ENCODE measurements at places on chromosomes 6 and 20. TPM values are rescaled to one million over a fixed set of nuclear protein-coding genes. Genes with fewer than 3 reads are reported as not detected.

GRCh38 chr6:37802810-37803209, 16.7 kb upstream of the ZFAND3 start:
- DNase-seq, result no peak

DNA sequence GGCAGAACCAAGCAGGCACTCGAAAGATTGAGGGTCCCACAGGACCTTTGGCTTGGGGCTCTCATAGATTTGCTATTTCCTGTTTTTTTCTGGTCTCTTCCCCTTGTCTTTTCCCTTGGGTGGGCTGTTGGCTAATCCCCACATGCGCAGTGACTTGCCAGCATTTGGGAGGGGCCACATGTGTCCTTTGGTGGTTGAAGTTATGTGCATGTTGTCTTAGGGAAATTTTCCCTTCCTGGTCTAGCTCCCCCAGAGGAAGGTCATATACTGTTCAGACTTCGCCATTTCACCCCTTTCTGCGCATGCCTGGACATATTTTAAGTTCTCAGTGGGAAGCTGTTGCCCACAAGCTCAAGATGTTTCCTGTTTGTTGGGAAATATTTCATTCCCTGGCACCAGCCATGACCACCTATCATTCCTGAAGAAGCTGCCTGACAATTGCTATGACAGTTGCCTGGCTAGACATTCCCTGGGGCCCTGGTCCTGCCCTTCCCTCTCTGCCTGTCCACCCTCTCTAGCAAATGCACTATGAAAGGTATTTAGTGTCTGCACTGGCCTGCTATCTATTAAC, 156.2 kb upstream of the THBS2 start:
- no peak for DNase-seq

DNA sequence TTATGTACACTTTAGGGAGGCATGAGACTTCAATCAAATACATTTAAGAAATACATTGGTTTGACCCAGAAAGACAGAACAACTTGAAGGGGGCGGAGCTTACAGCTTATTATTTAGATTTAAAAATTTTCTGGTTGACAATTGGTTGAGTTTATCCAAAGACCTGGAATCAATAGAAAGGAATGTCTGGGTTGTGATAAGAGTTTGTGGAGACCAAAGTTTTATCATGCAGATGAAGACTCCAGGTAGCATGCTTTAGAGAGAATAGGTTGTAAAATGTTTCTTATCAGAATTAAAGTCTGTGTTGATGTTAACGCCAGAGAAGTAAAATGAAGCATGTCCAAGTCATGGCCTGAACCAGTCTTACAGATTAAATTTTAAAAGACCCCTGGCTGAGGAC, 757.8 kb upstream of the ADGRB3 start:
- DNase-seq, result no peak

DNA sequence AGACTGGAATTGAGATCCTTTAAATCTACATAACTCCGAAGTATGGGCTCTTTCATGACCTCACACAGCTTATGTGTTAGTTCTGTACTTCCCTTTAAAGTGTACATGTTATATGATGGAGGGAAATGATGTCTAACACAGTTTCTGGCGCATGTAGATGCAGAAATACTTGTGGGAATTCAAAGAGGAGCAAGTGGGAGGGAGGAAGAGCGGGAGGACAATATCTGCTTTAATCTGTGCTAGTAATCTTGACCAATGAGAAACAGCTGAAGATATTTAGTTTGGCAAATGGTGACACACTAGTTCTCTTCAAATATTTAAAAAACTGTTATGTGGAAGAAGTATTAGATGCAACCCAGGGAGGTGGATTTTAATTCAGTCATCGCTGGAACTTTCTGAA, 62.9 kb upstream of the PLEKHG1 start:
- DNase-seq, result no peak

DNA sequence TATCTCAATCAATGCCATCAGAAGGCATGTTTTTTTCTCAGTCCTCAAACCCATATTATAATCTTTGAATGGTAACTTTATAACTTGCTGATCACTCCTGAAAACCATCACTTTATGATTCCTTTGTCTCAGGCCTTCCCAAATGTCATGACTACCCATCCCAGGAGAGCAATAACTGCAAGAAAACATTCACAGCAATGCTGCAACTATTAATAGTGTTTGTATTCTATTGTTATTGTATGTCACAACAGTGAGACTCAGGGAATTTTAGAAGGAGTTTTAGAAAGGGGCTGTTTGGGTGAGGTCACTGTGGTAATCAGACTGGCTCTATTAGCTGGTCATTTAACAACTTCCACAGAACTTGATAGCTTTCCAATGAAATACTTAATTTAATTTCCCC, 301.4 kb upstream of the TBX18 start:
- DNase-seq, result no peak

- no peak for DNase-seq
Observed at GRCh38 chr20:31473331-31474096, 1.4 kb downstream of the DEFB124 start.

DNA sequence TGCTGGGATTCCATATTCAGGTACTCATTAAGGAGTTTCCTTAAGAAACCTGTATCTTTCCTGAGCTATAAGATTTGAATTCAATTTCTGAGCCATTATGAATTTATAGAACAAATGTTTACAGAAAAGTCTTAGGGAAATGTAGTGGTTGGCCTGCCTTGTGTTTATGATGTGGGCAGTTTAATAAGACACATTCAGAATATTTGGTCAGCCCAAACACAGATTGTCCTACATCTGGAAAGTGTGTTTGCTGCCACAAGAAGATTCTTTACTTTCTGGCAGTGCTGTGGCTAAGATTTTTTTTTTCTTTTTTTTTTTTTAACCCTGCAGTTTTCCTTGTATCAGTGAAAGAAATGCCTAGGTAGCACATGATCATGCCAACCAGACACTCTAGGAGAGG, 15.2 kb downstream of the TBX18 start:
- no peak for DNase-seq

DNA sequence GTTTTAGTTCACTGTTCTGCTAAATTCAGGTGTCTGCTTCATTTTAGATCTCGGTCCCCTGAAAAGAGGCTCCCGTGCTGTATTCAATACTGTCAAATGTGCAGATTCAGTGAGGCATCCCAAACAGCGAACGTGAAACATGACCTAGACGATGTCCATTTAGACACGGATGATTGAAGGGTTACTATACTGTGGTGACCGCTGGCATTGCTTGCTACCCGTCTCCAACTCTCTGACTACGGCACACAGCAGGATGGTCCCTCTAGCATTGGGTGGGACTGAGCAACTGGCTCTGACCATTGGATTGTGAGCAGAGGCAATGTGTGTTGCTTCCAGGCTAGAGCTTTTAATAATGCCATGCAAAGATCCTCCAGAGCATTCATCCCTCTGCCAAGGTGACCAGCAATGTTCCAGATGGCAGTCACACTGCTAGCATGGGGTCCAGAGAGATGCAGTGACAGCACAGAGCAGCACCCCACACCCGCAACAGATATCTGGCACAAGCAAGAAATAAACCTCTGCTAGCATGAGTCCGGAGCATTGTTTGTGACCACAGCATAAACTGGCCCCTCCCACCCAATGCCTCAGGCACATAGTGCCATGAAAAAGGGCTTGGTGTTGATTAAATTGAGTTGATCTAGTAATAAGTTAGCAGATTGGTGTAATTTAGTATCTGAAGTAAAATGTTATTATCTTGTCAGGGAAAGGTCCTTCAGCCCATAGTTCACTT, 9.0 kb downstream of the METTL24 start:
- no peak for DNase-seq

DNA sequence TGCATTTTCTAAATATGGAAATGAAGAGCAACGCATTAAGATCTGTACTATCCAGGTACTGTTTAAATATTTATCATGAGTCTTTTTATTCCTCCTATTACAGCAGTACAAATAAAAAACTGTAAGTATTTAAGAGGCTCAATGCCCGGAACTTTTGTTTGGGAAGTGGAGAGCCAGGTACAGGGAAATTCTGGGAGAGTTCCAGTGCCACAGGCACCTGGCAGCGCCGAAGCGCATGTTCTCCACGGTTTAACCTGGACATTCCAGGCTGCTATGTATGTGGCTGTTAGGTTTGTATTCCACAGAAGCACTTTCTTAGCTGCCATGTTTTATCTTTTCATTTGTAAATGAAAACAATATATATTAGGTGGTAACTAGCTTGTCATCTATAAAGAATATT, 81.7 kb downstream of the PREP start:
- no peak for DNase-seq

- DNase-seq, result no peak
Observed at GRCh38 chr6:26354162-26354561, 10.8 kb upstream of the BTN3A2 start.

DNA sequence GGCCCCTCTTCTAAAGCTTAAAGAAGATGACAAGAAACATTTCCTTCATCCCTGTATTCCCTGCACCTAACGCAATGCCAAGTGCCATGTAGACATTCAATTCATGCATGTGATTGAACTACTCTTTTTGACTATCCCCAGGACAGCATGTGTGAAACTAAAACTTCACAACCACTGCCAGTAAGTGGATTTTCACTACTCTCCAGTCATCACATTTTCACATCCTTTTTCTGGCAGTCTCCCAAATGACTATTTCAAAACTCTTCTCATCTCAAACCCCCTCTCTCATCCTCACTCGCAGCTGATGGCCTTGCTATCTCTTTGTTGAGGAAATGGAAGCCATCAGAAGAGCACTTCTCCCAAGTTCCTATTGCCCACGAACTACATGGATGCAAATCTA, 122.6 kb downstream of the OPRM1 start:
- peak; percentile 9 for DNase-seq

- no peak for DNase-seq
Observed at GRCh38 chr6:52694404-52694803, 23.5 kb downstream of the TMEM14A start.

DNA sequence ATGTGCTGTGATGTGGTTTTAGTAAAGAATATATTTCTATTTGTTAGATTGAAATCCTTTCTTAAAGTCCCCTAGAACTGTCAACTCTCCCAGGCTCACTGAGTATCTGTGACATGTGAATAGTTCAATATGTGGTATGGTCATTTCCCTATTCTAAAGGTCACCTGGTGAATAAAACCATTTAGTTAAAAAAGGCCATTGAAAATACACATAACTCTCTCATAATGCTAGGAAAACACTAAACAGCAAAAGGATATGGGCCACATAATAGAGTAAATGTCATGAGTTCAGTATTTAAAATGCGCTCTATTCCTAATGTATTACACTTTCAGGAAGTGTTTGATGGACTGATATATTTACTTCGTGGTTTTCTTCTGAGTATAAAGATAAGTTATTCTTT, 420.9 kb upstream of the JAG1 start:
- DNase-seq, result no peak

DNA sequence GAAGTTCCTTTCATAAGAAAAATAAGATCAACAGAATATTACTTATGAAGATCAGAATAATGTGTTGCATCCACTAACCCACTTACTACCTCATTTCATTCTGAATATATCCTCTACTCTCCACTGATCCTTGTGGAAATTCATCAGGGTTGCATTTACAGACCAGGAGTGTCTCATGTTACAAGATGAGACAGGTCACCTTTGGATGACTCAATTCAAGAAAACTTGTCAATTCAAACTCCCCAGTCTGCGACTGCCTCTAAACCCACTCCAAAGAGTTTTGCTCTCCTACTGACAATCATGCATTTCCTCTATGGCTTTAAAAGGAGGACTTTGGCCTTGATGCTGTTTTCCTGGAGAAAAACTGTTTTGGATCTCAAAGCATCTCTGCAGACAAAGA, 68.4 kb downstream of the ID4 start:
- DNase-seq, result no peak

DNA sequence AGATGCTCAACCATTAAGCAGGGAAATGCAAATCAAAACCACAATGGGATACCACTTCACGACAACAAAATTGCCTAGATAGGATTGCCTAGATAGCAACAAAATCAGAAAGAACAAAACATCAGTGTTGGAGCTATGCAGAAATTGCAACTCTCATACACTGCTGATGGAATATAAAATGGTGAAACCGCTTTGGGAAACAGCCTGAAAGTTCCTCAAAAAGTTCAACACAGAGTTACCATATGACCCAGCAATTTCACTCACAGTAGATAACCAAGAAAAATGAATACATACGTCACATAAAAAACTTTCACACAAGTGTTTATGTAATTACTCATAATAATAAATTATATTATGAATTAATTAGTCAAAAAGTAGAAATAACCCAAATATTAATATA, 78.3 kb downstream of the MAFB start:
- DNase-seq, result no peak

GRCh38 chr20:9160757-9161156, 91.9 kb downstream of the PLCB4 start:
- DNase-seq, result no peak

GRCh38 chr20:40104959-40105358, 584.1 kb downstream of the MAFB start:
- no peak for DNase-seq

- peak; percentile 20 for DNase-seq
Observed at GRCh38 chr20:34715384-34715783, 11.2 kb downstream of the TP53INP2 start.

- DNase-seq, result peak; percentile 88
Observed at GRCh38 chr20:62088258-62089127, 22.8 kb upstream of the TAF4 start.

DNA sequence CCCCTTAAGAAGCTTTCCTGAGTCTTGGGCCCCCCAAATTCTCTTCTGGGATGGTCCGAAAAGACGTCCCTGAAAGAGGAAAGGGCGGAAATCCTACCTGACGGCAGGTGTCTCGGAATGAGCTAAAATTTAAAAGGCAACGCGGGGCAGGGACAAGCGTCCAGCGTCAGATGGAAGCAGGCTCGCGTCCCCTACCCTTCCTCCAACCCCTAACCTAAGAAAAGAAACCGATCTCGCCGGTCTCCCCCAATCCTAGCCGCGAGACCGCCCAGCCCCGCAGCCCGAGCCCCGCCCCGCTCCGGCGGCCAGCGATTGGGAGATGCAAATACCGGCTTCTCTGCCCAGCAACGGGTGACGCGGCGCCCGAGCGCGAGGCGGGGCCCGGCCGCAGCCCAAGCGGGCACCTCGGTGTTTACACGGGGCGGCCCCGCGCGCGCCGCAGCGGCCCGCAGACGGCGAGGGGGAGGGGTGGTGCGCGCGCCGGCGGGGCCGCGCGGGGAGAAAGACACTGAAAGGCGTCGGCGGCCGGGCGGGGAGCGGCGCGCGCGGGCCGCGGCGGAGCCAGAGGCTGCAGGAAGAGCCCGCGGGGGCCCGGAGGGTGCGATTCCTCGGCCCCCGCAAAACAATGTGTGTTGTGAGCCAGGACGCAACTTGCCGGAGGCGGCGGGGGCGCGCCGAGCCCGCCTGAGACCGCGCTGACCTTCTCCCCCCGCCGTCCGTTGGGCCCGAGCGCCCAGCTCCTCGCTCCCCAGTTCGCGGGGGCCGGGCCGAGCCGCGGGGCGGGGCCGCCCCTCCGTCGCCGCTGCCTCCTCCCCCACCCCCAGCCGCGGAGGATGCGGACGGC, at the start of gene SOX12:
Gene SOX12, plus strand, starts transcription at position 508 of the 844 bp plus-strand sequence. CDS start 373 bp downstream, outside the sequence.
- peak; percentile 89 for DNase-seq

- DNase-seq, result peak; percentile 23
Observed at GRCh38 chr20:23048283-23049200, 930 bp downstream of the THBD start.

The SFTA2 gene
- total RNA-seq, result not detected

The TAGAP gene
- total RNA-seq, result not detected

The PDYN gene
- not detected for total RNA-seq

The SPATS1 gene
- under 0.01 TPM for total RNA-seq

The KCNK16 gene
- not detected for total RNA-seq

The FOXA2 gene
- total RNA-seq, result not detected

The C20orf202 gene
- under 0.01 TPM for total RNA-seq

The NKX2-4 gene
- not detected for total RNA-seq

The TCF21 gene
- 8.2 TPM for total RNA-seq
